Activated T-cell treated with anti-CD3 and anti-CD28 coated beads, Interleukin-2, amount 50 U/mL, for 72 hours (primary cell): ENCODE measurements at places on chromosomes 4 and X.

DNA sequence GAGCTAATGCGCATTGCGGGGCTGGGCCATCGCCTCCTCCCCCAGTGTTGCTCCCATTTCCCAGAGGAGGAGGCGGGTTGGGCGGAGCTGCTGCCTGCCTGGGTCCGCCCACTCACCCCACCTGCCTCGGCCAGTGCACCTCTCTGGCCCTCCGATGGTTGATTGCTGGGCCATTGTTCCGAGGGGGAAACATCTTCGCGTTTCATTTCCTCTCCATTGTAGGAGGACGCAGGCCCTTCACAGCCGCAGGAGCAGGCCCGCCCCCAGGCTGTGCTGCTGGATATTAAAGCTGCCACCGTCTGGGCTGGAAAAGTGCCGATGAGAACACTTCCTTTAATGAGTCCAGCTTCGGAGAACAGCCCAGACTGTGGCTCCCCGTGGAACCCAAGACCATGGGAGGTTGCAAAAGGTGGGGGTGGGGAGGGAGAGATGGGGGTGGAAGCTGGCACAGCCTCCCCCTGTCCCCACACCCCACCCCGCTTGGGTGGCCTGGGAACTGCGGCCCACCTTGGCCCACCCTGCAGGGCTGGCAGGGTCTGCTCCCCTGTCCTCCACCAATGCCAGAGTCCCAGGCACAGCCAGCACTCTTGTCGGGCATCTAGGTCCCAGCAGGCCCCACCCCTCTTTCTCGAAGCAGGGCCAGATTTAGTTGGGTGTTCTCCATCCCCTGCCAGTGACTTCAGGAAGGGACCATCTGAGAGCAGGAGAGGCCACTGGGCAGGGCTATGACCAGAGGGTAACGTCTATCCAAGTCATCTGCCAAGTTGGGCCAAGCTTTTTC lies 96.6 kb downstream of the ADRA2C start:
- H3K4me1 ChIP-seq, result no peaks in the 10 kb centered on the region
- H3K4me3 ChIP-seq, result no peak overlapping the region
- no peaks in the 10 kb centered on the region for H3K27me3 ChIP-seq
- no peaks in the 10 kb centered on the region for H3K36me3 ChIP-seq

DNA sequence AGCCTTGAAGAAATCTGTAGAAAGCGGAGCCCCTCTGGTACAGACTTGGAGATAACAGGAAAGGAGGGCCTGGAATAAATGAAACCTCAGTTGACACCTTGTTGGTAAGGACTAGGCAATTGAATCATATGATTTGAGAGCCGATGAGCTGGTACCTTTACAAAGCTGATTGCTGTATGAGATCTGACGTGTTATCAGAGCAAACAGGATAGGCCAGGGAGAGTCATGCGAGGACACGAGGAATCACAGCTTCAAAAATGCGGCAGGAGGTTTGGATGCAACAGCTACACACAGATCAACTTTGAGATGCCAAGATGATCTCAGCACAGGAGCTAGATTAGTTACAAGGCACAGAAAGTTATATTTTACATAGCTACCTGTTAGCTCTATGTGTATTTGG lies 7.4 kb upstream of the SLC10A4 start:
- no peaks in the 10 kb centered on the region for H3K36me3 ChIP-seq
- no peak overlapping the region for H3K4me3 ChIP-seq
- DNase-seq, result no peak
- no peaks in the 10 kb centered on the region for H3K4me1 ChIP-seq

GRCh38 chr4:3502941-3503936 lies 29.0 kb downstream of the LRPAP1 start:
- DNase-seq, result no peak
- H3K4me1 ChIP-seq, result peaks cover 9% of the 10 kb centered on the region

DNA sequence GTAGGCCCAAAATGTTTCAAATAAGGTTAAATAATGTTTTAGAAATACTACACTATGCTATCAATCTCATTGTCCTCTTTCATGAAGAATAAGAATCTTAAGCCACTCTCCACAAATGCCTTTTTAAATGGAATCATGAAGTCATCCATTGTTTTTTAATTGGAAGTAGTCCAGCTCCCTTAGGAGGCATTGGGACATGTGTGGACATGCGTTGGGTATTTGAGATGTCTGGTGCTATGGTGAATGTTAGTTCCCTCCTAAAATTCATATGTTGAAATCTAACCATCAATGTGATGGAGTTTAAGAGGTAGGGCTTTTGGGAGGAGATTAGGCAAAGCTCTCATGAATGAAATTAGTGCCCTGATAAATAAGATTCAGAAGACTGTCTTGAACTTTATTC lies 289.0 kb downstream of the C4orf33 start:
- no peak overlapping the region for H3K27ac ChIP-seq
- no peaks in the 10 kb centered on the region for H3K27me3 ChIP-seq
- H3K36me3 ChIP-seq, result no peaks in the 10 kb centered on the region
- DNase-seq, result no peak
- H3K4me1 ChIP-seq, result no peaks in the 10 kb centered on the region
